ENCODE measurements at places on chromosomes 2 and 18.

DNA sequence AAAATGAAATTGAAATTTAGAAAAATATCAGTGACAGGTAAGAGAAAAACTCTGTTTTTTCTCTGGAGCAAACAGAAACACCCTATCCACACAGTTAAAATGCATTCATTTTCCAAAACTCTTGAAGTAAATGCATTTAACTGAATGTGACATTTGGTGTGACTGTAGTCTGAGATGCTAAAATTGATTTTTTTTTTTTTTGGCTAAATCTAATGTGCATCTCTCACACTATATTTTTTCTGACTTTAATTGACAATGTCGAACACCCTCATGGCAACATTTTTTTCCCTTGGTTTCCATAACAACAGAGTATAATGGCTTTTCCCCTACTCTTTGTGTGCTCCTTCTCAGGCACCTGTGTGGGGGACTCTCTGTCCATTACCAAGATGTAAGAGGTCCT, 366.4 kb downstream of the XIRP2 start:
- no peak for DNase-seq

GRCh38 chr2:203786549-203787351, 80.3 kb downstream of the CD28 start:
- DNase-seq: peak; percentile 63

DNA sequence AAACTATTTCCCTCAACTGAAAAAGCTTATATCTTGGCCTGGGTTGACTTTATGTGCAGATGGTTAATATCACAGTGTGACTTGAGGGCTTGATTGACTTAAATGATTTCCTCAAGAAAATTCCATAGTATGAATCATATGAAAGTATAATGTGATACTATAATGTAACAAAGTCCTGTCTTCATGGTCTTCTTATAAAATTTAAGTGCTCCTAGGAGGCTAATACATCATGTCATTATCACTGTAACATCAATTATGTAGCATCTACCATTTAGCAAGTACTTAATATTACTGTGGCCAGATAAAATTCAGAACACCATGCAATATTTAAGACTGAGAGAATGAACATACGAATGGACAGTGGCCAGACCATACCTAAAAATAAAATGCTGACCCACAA, 276.1 kb downstream of the RIT2 start:
- DNase-seq: no peak

DNA sequence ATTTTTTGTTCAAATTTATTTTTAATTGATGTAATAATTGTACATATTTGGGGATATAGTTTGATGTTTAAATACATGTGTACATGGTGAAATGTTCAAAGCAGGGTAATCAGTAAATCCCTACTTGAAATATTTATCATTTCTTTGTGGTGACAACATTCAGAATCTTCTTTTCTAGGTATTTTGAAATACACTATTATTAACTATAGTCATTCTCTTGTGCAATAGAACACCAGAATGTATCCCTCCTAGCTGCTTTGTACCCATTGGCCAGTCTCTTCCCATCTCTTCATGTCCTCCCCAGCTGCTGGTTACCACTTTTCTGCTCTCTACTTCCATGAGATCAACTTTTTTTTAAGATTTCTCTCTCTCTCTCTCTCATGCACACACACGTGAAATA, 126.5 kb downstream of the ZNF407 start:
- DNase-seq: no peak

DNA sequence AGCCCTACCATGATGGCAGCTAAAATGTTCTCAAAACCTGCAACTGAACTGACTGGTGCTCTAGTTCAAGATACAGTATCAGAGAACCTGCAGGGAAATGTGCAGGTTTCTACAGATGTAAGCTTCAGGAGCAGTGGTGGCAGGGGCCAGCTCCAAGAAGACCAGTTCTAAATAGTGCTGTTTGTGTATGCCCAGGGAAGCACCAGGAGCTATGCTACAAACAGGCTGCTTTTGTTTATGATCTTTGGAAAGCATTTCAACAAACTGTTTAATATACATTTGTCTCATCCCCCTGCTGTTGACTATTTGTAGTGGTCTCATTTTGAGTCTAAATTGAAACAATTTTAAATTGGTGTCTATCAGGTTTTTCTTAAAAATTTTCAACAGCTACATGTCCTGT, 20.7 kb downstream of the FZD5 start:
- DNase-seq: no peak
